ENCODE measurements at places on chromosomes 5 and 9.

GRCh38 chr5:67318746-67319145, 122.1 kb upstream of the CD180 start:
- no peak for DNase-seq

GRCh38 chr9:14127656-14128055, 186.3 kb downstream of the NFIB start:
- DNase-seq: no peak

- no peak for DNase-seq
Observed at GRCh38 chr9:135365013-135365768, 114.4 kb upstream of the PPP1R26 start.

DNA sequence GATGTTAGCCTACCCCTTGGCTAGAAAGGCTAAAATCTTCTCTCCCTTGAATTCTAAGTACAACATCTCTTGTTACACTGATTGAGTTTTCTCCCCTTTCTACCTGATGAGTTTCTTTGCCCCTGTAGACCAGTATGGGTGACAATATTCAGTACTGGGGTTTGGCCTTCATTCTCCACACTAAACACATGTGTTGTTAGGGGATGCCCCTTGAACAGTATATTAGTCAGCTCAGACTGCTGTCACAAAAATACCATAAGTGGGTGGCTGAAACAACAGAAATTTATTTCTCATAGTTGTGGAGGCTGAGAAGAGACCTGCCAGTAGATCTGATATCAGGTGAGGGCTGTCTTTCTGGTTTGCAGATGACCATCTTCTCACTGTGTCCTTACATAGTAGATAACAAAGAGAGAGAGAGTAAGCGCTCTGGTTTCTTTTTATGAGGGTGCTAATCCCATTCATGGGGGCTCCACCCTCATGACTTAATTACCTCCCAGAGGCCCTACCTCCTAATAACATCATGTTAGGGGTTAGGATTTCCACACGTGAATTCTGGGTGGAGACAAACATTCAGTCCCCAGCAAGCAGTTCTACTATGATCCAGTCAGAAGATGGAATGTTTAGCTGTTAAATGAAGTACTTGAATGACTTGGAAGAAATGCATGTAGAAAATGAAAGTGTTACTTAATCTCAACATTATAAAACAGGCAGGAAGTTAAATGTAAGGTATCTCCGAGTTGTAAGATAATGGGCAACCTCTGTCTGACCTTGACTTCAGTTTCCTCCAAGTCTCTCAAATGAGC, 17.5 kb downstream of the VLDLR start:
- DNase-seq: no peak
